ENCODE measurements at places on chromosomes 5 and 9.

DNA sequence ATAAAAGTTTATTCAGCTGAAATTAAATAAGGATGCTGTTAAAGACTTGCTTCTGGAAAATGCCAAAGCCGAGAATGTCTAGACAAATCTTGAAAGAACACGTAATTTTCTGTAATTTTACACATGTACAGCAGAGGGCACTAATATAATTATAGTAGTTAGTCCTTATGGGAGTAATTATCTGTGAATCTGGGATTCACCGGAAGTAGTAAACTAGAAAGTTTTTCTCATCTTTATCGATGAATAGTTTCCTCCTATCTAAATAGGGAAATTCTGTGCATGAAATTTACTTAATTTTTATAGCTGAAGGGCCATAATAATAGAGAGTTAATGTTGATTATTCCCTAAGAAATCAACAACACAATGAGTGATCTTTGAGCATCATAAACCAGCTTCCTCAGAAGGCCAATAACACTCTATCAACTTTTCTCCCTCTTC is 18.4 kb upstream of the CNTLN start:
- H3K4me3 ChIP-seq = no peak overlapping the region
- no peaks in the 10 kb centered on the region for H3K4me1 ChIP-seq
- no peaks in the 10 kb centered on the region for H3K36me3 ChIP-seq
- DNase-seq = no peak
- no peaks in the 10 kb centered on the region for H3K27me3 ChIP-seq

DNA sequence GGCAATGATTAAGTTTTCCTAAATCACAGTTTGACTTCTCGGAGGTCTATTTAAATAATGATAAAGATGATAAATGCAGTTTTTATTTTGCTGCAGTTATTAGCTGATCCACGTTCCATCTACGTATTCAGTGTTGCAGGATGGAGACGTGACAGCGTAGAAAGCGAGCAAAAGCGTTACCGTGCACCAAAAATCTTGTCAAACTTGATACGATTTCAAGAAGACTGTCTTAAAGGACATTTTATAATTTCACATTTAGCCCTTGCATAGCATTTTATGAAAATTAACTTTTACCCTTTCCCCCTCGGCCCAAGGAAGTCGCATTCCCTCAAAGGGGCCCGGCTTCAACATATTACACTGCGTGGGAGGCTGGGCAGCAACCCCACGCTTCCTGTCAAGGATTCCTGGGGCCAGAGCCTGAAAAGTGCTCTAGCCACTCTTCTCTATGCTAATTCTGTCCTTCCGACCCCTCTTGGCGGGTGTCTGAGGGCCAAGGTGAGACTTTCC is 7.1 kb upstream of the PURA start:
- H3K27me3 ChIP-seq = no peaks in the 10 kb centered on the region
- peak overlapping the region; percentile 94 for H3K27ac ChIP-seq
- no peak for DNase-seq
- peaks cover 36% of the 10 kb centered on the region for H3K4me1 ChIP-seq
- peaks cover 3% of the 10 kb centered on the region for H3K36me3 ChIP-seq

GRCh38 chr5:180291234-180291940 is 496 bp downstream of the MAPK9 start:
- H3K4me1 ChIP-seq = peaks cover 29% of the 10 kb centered on the region
- no peaks in the 10 kb centered on the region for H3K27me3 ChIP-seq
- H3K4me3 ChIP-seq = peak overlapping the region; percentile 81
- H3K36me3 ChIP-seq = peaks cover 8% of the 10 kb centered on the region
- DNase-seq = peak; percentile 29

- H3K4me3 ChIP-seq = no peak overlapping the region
- no peaks in the 10 kb centered on the region for H3K27me3 ChIP-seq
- no peak overlapping the region for H3K27ac ChIP-seq
- H3K36me3 ChIP-seq = no peaks in the 10 kb centered on the region
Measured at GRCh38 chr5:172849606-172850453, 15.8 kb downstream of the ERGIC1 start.

DNA sequence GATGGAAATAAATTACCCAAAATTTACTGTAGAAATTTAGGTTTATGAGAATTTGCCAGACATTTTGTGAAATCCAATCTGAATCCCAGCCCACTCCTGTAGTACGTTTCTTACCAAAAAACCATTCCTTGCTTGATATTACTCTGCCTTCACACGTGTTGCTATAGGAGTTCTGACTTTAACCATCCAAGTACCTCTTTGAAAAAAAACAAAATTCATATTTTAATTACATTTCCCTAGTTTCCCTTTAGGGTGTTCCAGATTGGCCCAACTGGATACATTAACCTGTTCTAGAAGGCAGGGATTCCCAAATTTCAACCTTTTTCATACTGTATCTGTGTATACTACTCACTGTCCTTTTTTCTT is 1.4 kb upstream of the PJA2 start:
- peaks cover 13% of the 10 kb centered on the region for H3K36me3 ChIP-seq
- DNase-seq = no peak
- peaks cover 28% of the 10 kb centered on the region for H3K4me1 ChIP-seq
- peak overlapping the region; percentile 89 for H3K4me3 ChIP-seq
